Ovary (tissue), 10 donors: ENCODE measurements at places on chromosomes 7 and 10. TPM values are rescaled to one million over a fixed set of nuclear protein-coding genes. Genes with fewer than 3 reads are reported as not detected.

GRCh38 chr10:5587151-5588079 lies 62.7 kb downstream of the CALML3 start:
- DNase-seq = no peak
- no peaks in the 10 kb centered on the region for H3K36me3 ChIP-seq
- no peaks in the 10 kb centered on the region for H3K4me1 ChIP-seq
- H3K4me3 ChIP-seq = no peak overlapping the region

DNA sequence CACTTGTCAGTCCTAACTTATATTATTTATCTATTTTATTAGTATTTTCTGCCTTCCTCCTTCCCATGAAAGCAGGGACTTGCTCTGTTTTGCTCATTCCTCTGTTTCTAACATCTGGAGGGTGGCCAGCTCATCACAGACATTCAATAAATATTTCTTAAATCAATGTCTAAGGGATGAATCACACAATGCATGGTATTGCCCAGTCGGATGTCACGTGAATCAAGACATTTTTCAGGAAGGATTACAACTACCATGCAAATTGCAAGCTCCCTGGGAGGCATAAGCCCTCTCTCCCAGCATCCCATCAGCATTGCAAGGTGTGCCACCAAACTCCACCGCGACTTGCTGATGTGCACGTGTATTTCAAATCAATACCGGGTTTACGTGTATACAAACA lies 146.6 kb upstream of the RNF32 start:
- no peaks in the 10 kb centered on the region for H3K27me3 ChIP-seq
- no peak overlapping the region for H3K4me3 ChIP-seq
- no peaks in the 10 kb centered on the region for H3K36me3 ChIP-seq
- H3K4me1 ChIP-seq = no peaks in the 10 kb centered on the region

- no peaks in the 10 kb centered on the region for H3K36me3 ChIP-seq
- no peak for DNase-seq
These were observed 5.5 kb downstream of the RASSF4 start for GRCh38 chr10:44965104-44965503.

- no peaks in the 10 kb centered on the region for H3K27me3 ChIP-seq
- H3K4me1 ChIP-seq = no peaks in the 10 kb centered on the region
- H3K4me3 ChIP-seq = no peak overlapping the region
- no peaks in the 10 kb centered on the region for H3K36me3 ChIP-seq
- DNase-seq = no peak
These were observed 2.0 kb downstream of the SRGN start for GRCh38 chr10:69089638-69090599.

DNA sequence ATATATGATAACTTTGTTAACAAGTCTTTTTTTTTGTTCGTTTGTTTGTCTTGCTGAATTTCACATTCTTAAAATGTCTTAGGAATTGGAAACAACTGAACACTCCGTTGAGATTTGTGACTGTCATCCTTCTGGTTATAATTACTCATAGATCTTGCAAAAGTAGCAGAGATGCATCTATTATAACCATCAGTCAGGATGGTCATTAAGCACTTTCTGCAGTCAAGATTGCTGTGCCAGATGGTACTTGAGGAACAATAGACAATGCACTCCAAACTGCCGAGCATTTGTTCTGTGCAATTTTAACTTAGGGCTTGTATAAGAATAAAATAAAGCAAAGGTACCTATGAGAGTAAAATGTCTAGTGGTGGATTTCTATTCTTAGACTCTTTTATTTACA lies 710.1 kb upstream of the KCND2 start:
- no peak overlapping the region for H3K27ac ChIP-seq
- no peaks in the 10 kb centered on the region for H3K36me3 ChIP-seq
- no peaks in the 10 kb centered on the region for H3K4me1 ChIP-seq
- no peak for DNase-seq
- H3K27me3 ChIP-seq = no peaks in the 10 kb centered on the region

- H3K27me3 ChIP-seq = no peaks in the 10 kb centered on the region
- no peaks in the 10 kb centered on the region for H3K4me1 ChIP-seq
- no peak for DNase-seq
- no peak overlapping the region for H3K27ac ChIP-seq
These were observed 9.3 kb upstream of the RTKN2 start for GRCh38 chr10:62277971-62278370.

- H3K27me3 ChIP-seq = no peaks in the 10 kb centered on the region
- H3K4me3 ChIP-seq = peak overlapping the region; percentile 75
- DNase-seq = no peak
- peak overlapping the region; percentile 88 for H3K27ac ChIP-seq
These were observed 38.2 kb upstream of the PFKFB3 start for GRCh38 chr10:6164271-6165095.

GRCh38 chr7:150927956-150928344 lies 50.2 kb downstream of the KCNH2 start:
- no peaks in the 10 kb centered on the region for H3K36me3 ChIP-seq
- H3K4me1 ChIP-seq = no peaks in the 10 kb centered on the region
- H3K4me3 ChIP-seq = no peak overlapping the region
- no peaks in the 10 kb centered on the region for H3K27me3 ChIP-seq

DNA sequence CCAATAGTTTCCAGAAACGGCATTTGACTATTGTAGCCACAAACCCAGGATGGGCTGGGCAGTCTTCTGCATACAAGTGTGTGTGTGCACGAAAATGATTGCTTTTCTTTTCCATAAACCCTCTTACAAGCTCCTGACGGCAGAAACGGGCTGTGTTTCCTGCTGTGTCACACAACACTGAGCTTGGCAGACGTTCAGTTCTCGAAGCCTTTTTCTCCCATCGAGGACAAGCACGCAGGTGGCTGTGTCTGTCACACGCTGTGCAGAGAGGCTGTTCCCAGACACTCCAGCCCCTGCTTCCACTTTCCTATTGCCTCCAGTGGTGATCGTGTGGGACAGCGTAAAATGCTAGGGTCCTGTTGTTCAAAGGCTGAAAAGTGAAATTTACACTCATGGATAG lies 32.1 kb downstream of the RBAK start:
- DNase-seq = no peak
- H3K36me3 ChIP-seq = no peaks in the 10 kb centered on the region
- H3K4me3 ChIP-seq = no peak overlapping the region

DNA sequence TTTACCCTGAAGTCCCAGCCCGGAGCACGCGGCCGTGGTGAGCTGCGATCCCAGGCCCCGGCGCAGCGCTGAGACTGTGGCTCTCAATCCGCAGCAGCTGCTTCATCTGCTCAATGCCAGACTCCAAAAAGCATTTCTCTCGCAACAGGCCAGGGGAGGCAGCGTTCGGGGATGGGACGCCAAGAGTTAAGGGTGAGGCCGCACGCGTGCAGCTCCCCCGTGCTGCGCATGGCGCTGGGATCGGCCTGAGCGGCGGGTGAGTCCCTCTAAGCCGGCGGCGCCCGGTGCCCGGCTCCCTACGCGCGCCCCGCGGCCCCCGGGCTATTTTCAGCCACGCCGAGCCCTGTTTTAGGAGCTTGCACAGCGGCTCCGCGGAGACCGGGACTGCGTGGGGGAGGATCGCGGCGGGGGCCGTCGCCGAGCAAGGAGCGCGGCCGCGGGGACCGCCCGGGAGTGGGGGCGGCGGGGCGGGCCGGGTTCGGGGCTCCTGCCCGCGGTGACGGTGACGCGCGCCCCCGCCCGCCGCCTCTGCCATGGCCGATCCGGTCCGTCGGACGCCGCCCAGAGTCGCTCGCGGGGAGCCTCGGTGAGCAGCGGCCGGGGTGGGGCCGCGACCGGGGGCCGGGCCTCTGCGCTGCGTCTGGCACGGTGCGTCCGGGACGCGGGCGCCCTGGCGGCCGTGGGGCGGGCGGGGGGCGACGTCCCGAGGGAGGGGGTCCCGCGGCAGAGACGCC lies 29.4 kb upstream of the JAKMIP3 start:
- no peak overlapping the region for H3K27ac ChIP-seq
- no peaks in the 10 kb centered on the region for H3K36me3 ChIP-seq
- peak; percentile 60 for DNase-seq
- no peaks in the 10 kb centered on the region for H3K27me3 ChIP-seq

DNA sequence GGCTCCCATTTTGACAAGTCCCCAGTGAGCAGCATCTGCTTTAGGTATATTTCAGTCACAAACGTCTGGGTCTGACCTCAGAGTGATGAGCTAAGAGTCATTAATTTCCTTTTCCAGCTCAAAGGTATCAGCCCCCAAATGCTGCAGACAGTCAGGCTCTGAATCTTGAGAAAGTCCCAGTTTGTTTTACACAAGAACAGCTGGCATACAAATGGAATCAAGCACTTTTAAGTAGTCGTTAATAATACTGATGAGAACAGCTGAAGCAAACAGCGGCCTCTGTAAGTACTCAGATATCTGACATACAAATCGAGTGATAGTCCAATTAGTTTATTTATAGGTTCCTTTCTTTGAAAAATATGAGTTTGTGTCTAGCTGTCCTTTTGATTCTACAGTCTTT lies 49.4 kb upstream of the MSRB2 start:
- no peaks in the 10 kb centered on the region for H3K4me1 ChIP-seq
- H3K4me3 ChIP-seq = no peak overlapping the region
- H3K27ac ChIP-seq = no peak overlapping the region
- no peaks in the 10 kb centered on the region for H3K27me3 ChIP-seq
- H3K36me3 ChIP-seq = no peaks in the 10 kb centered on the region

DNA sequence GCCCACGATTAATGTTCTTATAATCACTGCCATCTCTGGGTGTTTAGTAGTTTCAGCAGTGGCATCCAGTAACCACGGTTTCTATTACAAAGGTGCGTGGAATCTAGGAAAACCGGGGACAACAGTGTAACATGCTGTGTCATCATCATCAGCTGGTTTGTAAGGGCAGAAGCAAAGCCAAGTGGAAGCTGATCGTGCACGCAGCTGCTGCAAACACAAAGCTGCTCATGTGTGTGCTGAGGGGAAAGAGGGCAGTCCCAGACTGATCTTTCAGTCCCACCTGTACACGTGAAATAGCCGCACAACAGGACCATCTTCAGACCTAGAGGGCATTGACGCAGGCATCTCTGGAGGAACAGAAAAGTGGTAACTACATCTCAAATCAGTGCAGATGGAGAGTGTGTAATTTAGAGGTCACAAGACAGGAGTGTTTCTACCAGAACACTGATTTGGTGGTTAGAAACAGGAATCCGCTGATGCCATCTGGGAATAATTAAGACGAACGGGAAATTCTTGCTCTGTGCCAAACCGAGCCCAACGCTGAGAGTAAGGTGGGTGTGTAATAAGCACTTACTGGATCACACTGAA lies 13.4 kb downstream of the ANKRD16 start:
- no peak overlapping the region for H3K27ac ChIP-seq
- no peak overlapping the region for H3K4me3 ChIP-seq
- no peak for DNase-seq

DNA sequence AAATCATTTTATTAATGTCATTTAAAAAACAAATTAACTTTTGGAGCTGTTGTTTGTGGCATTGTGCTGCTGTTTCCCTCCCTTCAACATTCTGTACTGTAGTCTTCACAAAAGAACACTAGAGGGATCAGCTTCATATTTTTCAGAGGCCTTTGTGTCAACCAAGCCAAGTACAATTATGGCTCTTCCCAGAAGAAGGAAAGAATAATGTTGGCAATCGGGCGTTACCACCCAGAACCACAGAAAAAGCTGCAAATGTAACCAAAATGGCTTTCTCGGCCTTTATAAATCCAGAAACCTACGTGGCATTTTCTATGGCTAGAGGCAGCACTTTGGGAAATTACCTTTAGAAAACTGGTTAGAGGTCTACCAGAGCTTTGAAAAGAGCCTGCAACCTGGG lies 98.8 kb upstream of the COL1A2 start:
- peak; percentile 20 for DNase-seq
- H3K4me1 ChIP-seq = peaks cover 16% of the 10 kb centered on the region
- no peaks in the 10 kb centered on the region for H3K36me3 ChIP-seq
- no peaks in the 10 kb centered on the region for H3K27me3 ChIP-seq
- no peak overlapping the region for H3K4me3 ChIP-seq

DNA sequence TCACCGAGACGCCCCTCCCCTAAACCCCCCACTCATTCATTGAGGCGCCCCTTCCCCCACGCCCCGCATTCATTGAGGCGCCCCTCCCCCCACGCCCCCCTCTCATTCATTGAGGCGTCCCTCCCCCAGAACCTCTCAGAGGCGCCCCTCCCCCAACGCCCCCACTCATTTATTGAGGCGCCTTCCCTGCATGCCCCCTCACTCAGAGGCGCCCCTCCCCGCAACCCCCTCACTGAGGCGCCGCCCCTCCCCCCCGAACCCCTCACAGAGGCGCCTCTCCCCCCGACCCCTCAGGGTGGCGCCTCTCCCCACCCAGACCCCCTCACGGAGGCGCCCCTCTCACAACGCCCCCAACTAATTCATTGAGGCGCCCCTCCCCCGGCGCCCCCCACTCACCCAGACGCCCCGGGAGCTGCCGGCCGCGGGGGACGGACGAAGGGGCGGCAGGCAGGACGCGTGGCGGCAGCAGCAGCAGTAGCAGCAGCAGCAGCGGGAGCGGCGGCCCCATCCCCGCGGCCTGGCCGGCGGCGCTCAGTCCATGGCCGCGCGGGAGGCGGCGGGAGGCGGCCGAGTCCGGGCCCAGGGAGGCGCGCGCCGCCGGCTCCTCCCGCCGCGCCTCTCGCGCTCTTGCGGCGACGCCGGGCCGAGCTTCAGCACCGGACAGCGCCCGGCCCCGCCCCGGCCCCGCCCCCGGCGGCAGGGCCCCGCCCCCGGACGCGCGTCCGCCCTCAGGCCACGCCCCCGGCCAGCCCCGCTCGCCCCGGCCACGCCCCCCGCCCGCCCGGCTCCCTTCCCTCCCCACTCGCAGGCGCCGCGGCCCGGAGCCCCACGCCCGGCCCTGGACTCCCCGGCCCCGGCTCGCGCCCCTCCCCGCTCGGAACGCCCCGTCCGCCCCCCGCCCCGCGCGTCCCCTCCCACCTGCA lies at the start of gene PTPRN2:
Gene PTPRN2, minus strand, starts transcription at position 662 of the 923 bp plus-strand sequence.
- H3K4me3 ChIP-seq = peak within 1 kb of the TSS; percentile 32
- peaks cover 13% of the 10 kb centered on the region for H3K4me1 ChIP-seq
- no peaks in the 10 kb centered on the region for H3K27me3 ChIP-seq
- H3K27ac ChIP-seq = no peak within 1 kb of the TSS

- no peaks in the 10 kb centered on the region for H3K27me3 ChIP-seq
- H3K4me3 ChIP-seq = no peak overlapping the region
- H3K4me1 ChIP-seq = no peaks in the 10 kb centered on the region
- no peaks in the 10 kb centered on the region for H3K36me3 ChIP-seq
- no peak for DNase-seq
- H3K27ac ChIP-seq = no peak overlapping the region
These were observed 82.3 kb upstream of the FZD1 start for GRCh38 chr7:91181949-91182348.

- H3K36me3 ChIP-seq = no peaks in the 10 kb centered on the region
- no peak overlapping the region for H3K27ac ChIP-seq
- no peak overlapping the region for H3K4me3 ChIP-seq
- no peak for DNase-seq
These were observed 5.7 kb downstream of the MNX1 start for GRCh38 chr7:157004521-157005455.

- no peaks in the 10 kb centered on the region for H3K36me3 ChIP-seq
- H3K4me3 ChIP-seq = no peak overlapping the region
- no peak overlapping the region for H3K27ac ChIP-seq
- no peaks in the 10 kb centered on the region for H3K27me3 ChIP-seq
- DNase-seq = no peak
- no peaks in the 10 kb centered on the region for H3K4me1 ChIP-seq
These were observed 149.4 kb downstream of the WDR37 start for GRCh38 chr10:1205450-1206030.

- H3K4me3 ChIP-seq = no peak overlapping the region
- H3K36me3 ChIP-seq = no peaks in the 10 kb centered on the region
- no peaks in the 10 kb centered on the region for H3K27me3 ChIP-seq
- no peaks in the 10 kb centered on the region for H3K4me1 ChIP-seq
- DNase-seq = no peak
- H3K27ac ChIP-seq = no peak overlapping the region
These were observed 359.6 kb downstream of the ARL4A start for GRCh38 chr7:13047061-13047460.

TRIM50 gene
- total RNA-seq = 0.24 TPM

CACNB2 gene
- total RNA-seq = 25.7 TPM

CDHR3 gene
- total RNA-seq = 8.6 TPM

SLC26A3 gene
- total RNA-seq = 0.45 TPM

PON2 gene
- total RNA-seq = 48.1 TPM

EPHA1 gene
- total RNA-seq = 3.1 TPM

DUS4L gene
- total RNA-seq = 6.2 TPM
